ENCODE measurements at places on chromosomes 7 and 10.
A peak's percentile ranks its signal among the peaks of the same experiment; 100 is the strongest.

DNA sequence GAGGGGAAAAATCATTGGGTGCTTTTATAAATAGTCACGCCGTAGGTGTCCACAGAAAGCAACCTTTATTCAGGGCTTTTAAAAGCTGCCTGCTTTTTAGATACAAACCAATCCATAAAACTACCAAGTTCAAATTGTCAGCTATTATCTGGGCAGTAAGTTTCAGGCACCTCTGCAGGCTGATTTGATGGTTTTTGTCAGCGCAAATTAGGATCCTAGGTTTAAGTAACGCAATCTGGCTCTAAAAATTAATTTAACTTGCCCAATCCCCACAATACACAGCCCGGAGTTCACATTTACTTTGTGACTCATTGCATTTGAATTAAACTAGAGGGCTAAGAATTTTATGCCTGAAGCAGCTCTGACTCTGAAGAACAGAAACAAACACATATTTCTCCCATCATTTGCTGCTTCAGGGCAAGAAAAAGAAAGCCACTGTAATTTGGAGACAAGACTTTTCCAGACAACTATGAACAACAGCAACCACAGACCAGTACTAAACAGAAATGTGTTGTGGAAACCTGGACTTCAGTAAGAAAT, 43.3 kb downstream of the NRP1 start:
- no peak for DNase-seq

DNA sequence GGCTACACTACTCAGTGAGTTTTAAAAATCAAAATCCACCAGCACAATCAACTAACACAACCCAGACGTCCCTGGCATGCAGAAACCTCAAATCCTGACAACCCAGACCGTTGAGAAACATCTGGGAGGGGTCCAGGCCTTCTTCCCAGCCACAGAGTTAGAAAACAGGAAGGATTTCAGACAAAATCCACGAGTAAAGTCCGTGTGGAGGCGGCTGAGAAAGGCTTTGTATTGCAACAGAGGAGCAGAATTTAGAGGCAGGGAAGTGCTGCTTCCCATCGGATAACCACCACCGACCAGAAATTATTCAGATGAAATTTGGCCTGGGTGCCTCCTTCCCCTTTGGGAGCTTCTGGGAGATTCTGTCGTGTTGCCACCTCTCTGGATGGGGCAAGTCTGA, 61.5 kb downstream of the TNS3 start:
- no peak for DNase-seq

DNA sequence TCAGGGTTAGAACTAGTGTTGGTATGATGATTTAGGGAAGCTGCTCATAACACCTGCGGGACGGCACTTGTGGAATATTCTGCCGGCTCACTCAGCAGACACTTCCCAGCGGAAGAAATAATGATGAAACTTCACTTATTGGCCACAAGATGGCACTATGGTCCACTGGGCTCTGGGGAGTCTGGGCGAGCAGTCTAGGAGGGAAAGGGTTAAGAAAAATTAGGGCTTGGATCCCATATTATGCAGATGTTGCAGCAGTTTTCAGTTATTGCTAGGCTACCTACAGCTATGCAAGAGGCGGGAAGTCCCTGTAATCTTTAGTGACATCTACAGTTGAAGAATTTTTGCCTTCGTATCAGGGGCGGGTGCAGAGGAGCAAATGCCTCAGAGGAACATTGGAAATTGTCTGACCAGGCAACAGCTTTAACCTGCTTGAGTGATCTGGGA, 238.7 kb upstream of the PRSS58 start:
- DNase-seq, result peak; percentile 84

GRCh38 chr10:112583236-112583939, 136.4 kb downstream of the VTI1A start:
- no peak for DNase-seq

- no peak for DNase-seq
Measured at GRCh38 chr10:42637142-42637541, 1.2 kb downstream of the ZNF33B start.

Data from hematopoietic multipotent progenitor cell treated with erythropoietin and hydrocortisone succinate and interleukin-3 and kit ligand, for 6 days (in vitro differentiated cells).